ENCODE measurements at places on chromosomes 7 and 10. TPM values are rescaled to one million over a fixed set of nuclear protein-coding genes. Genes with fewer than 3 reads are reported as not detected.

DNA sequence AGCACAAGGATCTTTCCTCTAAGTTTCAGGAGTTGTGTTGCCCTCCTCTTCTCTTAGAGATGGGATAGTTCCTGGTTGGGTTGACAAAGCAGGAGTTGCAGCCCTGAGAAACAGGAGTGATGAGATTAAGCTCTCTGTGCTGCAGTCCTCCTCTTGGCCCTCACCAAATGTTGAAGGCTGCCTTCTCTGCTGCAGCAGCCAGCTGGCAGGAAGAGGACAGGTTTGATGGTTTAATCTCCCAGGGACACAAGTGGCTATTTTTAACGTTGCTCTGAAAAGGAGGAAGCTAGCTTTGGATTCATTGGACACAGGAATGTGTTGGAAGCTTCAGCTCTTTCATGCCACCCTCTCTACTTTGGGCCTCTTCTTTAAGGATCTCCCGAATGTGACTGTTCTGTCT, 9.4 kb downstream of the STRIP2 start:
- no peak for DNase-seq

DNA sequence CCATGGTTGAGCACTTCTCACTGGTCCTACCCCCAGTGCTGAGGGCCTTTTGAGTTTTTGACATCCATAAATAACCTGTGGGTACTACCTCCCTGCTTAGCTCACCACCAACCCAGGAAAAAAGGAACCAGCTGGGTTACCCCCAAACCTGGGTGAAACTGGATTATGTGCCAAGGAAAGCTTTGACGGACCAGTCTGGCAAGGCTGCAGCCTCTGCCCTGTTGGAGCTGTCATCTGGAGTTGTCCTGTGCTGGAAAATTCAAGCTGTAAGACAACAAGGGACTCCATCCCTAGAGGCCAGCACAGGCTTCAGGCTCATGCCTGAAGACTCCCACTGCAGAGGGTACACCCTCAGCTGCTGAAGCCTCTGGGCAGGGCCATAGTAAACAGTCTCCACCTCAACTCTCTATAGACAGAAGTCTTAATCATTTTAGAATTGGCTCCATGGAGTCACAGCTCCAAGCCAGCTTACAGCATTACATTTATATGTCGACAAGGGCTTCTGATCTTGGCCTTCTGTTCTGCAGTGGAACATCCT, 115.5 kb upstream of the AFAP1L2 start:
- no peak for DNase-seq

DNA sequence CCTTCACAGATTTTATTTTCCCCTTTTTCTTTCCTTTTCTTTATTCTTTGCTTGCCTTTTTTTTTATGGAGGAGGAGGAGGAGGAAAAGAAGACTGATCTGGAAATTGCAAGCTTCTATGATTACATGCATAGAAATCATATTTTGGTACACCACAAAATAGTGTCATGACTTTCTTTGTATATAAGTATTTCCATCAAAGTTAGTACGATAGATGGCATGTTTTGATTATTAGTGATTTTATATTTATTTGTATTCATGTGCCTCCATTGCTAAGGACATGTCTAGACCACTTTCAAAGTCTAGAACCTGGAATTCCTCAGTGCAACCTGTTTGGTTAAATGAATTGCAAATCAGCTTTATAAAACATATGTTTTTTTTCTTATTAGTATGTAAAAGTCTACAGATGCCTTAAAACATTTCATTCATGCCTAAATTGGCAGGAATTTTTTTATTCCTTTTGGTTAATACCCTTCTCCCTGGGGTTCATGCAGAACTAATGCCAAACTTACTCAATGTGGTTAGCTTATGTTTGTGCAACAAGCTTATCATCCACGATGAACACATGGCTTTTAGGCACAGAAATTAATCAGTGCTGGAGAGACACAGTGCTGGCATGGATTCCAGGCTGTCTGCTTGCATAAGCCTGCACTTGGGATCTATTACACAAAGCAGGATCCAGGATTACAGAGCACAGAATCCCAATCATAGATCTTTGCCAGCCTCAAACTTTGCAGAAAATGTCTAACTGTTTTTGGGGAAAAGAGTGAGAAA, 213.1 kb downstream of the CHRM2 start:
- no peak for DNase-seq

DNA sequence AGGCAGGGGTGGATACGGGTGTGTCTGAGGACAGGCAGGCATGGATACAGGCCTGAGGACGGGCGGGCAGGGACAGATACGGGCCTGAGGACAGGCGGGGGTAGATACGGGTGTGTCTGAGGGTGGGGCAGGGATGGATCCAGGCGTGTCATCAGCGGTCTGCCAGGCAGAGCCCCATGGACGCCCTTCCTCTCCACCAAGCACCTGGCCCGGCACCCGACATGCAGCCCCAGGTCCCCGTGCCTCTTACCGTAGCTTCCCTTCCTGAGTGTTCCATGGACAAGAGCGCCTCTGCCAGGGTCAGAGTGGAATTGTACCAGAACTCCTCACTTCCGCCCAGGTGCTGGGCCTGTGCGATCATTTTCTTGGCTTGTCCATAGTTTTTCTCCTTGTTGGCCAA, 74.6 kb upstream of the NKX6-2 start:
- DNase-seq, result no peak

- no peak for DNase-seq
Observed at GRCh38 chr7:106369816-106370215, 85.0 kb upstream of the NAMPT start.

DNA sequence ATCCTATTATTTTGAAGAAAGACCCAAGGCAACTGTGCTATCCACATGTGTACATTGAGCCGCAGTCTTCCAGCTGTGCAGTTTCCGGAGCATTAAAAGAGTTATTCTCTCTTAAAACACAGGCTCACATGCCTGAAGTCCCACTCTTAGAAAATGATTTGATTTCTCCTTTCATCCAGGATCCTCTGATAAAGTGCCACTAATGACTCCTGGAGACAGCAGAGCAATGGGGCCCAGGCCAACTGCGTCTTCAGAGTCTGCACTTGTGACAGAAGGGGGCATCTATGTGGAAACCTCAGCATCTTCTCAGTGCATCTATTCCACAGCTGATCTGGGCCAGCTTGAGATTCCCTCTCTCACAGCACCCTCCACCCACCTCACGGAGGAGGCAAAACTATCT, 482.1 kb upstream of the AKR1E2 start:
- no peak for DNase-seq

- DNase-seq, result no peak
Observed at GRCh38 chr7:135898226-135898625, 78.9 kb downstream of the MTPN start.

The TMEM273 gene
- total RNA-seq, result not detected

The TSPAN13 gene
- 148 TPM for total RNA-seq

The DPYSL4 gene
- total RNA-seq, result not detected

The C7orf57 gene
- 0.24 TPM for total RNA-seq

The LRRTM3 gene
- total RNA-seq, result not detected

All from Calu3 (cell line).